ENCODE measurements at places on chromosomes 1 and 21.
A peak's percentile ranks its signal among the peaks of the same experiment; 100 is the strongest.

- peak; percentile 53 for DNase-seq
Measured at GRCh38 chr1:183859831-183860230, 54.9 kb downstream of the RGL1 start.

DNA sequence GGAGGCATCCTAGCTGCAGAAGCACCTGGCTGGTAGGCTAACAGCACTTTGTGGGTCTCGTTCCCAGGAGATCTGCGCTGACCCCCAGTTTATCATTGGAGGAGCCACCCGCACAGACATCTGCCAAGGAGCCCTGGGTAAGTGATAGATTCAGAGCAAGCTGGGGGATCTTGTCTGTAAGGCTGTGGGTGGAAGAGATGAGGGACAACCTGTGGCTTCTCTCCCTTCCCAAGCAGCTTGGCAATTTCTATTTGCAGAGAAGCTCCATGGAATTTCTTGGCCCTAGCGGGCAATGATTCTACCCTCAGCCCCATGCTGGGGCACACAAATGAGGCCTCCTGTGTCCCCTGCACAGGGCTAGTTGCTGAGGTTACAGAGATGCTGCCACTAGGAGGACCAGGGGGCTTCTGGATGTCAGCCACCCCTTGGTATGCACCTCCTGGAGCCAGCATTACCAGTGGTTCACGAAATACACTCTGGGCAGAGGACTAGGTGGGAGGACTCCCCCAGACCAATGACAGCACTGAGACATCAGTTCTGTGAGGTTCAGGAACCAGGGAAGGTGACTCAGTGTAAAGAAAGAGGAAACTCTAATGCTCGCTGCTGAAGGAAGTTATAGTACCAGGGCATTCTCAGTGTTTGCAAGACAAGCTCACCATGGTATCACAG lies 5.5 kb downstream of the CAPN2 start:
- no peak for DNase-seq

- no peak for DNase-seq
Measured at GRCh38 chr1:162372159-162373071, 4.2 kb downstream of the SPATA46 start.

- no peak for DNase-seq
Measured at GRCh38 chr1:25808481-25809244, 8.7 kb downstream of the SELENON start.

DNA sequence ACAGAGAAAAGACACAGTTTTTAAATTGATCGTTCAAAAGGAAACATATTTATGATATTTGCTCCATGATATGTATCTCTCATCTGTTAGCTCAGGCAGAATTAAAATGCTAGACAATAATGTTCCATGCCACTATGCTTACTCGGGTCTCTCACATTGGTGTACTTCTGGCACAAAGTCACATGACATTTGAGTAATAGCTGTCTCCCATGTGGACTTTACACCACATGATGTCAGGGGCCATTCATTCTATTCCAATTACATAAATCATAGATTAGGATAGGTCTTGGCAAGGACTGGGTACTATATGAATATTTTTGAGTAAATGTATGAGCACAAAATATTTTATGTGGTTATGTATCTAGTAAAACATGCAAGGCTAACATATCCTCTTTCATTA lies 648.4 kb downstream of the PLA2G4A start:
- no peak for DNase-seq

- no peak for DNase-seq
Measured at GRCh38 chr1:210800301-210800700, 333.6 kb downstream of the KCNH1 start.

DNA sequence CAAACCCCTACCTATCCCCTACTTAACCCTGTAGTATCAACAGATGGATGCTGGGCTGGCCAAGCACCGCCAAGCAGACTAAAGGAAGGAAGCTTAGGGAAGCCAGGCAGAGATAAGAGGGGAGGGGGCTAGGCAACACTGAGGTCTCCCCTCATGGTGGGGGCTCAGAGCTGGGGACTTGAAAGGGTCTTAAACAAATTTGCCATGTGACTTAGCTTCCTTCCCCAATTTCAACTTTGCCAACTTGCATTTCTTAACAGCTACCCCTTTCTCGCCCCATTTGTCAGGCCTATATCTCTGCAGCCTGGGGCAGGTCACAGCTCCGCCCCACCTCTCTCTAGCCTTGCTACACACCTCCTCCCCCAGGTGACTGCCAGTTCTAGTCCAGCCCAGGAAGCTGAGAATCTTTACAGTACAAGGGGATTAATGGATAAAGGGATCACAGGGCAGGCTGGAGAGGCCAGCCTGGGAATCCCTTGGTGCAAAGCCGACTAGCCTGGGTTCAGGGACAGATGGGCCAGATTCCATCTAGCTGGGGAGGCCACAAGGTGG lies 3.4 kb downstream of the KIF21B start:
- DNase-seq = no peak

DNA sequence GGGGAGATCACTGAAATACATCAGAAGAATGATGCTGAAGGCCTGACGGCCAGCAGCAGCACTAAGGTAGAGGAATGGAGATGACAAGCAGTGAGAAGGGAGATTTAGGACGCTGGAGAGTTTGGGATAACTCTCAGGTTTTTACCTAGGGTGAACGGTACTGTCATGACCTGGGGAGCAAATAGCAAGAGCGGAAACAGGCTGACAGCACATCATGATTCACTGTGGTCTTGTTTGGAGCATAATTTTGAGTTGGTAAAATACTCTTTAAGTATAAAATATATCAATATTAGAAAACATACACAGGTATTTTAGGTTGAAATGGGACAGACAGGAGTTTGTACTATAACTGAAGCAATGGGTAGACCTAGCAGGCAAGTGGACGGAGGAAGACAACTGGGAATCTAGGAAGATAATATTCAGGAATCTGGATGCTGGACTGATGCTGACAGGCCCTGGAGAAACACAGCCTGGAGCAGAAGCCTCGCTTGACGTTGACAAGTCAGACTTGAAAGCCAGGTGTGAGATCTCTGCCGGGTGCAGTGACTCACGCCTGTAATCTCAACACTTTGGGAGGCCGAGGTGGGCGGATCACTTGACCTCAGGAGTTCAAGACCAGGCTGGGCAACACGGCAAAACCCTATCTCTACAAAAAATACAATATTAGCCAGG lies 33.3 kb downstream of the ALG14 start:
- no peak for DNase-seq

DNA sequence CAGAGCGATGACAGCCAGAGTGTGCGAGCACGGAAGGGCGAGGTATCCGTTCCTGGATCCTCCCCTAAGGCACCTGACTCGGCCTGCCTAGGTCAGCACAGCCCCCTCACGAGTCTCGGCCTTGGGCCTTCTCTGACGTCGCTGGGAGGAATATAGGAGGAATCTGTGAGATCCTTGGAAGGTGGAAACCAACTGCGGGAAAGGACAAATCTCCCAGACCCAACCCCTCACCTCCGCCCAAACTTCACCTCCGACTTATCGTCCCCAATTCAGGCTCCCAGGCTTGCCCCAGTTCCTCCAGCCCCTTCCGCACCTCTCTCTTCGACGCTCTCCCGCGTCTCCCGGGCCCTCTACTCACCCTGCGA lies 494 bp downstream of the APH1A start:
- DNase-seq = no peak

DNA sequence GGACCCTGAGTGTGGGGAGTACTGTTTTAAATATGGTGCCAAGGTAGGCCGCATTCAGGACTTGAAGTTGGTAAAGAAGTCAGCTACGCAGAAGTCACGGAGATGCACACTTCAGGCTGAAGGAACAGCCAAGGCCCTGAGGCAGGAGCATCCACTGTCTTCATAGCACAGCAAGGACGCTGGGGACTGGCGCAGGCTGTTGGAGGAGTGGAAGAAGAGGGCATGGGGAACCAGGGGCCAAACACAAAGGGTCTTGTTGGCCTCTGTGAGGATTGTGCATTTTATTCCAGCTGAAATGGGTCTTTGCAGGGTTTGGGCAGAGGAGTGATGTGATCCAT lies 16.6 kb downstream of the DNAJC16 start:
- DNase-seq = no peak

DNA sequence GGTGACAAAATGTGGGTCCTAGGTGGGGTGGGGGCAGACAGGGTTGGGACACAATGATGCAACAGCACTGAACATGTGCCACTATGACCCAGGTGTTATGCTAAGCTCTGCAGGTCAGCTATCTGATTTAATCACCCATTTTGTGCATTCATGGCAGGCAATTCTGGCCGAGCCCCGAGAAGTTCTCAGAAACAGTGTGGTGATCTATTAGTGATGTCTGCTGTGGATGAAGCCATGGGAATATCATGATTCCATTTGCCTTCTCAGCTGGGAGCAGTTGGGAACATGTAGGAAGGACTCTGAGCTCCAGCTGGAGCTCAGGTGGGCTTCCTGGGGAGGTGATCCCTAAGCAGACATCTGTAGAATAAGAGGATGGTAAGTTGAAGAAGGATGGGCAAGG lies 194.0 kb upstream of the POU3F1 start:
- DNase-seq = no peak

DNA sequence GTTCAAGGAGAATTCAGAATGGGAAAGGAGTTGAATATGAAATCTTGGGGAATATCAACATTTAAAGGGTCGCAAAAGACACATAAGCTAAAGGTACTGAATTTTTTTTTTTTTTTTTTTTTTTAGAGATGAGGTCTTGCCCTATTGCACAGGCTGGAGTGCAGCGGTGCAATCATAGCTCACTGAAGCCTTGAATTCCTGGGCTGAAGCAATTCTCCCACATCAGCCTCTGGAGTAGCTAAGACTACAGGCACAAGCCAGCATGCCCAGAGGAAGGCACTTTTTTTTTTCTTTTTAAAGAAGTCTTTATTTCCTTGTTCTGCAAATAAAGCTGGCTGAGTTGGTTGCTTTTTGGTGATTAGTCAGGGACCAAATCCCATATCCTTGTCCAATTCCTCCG lies 44.1 kb upstream of the RAB3GAP2 start:
- DNase-seq = no peak

- no peak for DNase-seq
Measured at GRCh38 chr1:153916297-153916696, 6.5 kb downstream of the GATAD2B start.

- peak; percentile 69 for DNase-seq
Measured at GRCh38 chr21:27269644-27270043, 302.8 kb upstream of the ADAMTS5 start.

DNA sequence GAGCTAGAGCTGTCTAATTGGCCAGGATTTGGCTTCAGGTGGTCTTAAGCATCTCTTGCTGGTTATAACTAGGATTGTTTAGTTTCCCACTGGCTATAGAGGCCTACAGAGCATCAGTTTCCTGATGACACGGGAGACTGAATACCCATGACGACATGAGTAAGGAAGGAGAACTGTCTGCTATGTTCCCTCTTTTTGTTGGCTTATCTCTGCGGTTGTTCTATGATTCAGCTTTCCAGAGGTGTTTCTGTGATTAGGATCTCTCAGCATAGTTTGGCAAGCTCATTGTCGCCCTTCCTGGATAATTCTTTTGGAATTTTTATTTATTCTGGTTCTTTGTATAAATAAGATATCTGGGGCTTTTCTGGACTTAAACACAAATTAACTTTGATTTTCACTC lies 163.4 kb downstream of the OLFM3 start:
- no peak for DNase-seq

- no peak for DNase-seq
Measured at GRCh38 chr1:14598498-14599182, at the start of gene KAZN. Gene KAZN, plus strand, starts transcription at chr1:14598685.

DNA sequence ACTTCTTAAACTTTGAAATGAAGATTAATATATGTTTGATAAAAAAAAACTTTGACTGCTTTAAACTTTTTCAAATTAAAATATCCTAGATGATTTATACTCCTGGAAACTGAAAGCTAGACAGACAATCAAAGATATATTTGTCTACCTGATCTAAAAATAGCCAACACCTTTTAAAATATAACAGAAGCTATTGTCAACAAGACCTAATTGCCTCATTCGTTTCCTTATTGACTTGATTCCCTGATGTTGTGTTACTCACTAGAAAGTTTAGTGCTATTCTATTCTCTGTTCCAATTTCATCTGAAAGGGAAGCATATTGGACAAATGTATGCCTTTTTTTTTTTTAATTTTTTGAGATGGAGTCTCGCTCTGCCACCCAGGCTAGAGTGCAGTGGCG lies 445.6 kb upstream of the ADAMTS5 start:
- no peak for DNase-seq

- DNase-seq = no peak
Measured at GRCh38 chr21:22961258-22961657, 1963.0 kb downstream of the NCAM2 start.

DNA sequence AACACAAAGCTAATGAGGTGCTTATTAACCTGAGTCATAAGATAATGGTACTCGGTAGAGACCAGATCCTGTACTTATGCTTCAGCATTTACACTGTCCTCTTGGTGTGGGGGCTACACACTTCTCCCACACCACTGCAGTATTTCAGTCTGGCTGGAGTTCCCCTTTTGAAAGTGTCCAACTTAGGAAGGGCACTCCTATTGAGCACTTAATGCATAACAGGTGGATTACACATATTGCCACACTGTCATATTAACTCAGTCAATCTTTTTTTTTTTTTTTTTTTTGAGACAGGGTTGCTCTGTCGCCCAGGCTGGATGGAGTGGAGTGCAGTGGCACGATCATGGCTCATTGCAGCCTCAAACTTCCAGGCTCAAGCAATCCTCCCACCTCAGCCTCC lies 1.5 kb downstream of the GPATCH4 start:
- no peak for DNase-seq

GRCh38 chr1:171983584-171983983 lies 142.3 kb downstream of the DNM3 start:
- peak; percentile 20 for DNase-seq

DNA sequence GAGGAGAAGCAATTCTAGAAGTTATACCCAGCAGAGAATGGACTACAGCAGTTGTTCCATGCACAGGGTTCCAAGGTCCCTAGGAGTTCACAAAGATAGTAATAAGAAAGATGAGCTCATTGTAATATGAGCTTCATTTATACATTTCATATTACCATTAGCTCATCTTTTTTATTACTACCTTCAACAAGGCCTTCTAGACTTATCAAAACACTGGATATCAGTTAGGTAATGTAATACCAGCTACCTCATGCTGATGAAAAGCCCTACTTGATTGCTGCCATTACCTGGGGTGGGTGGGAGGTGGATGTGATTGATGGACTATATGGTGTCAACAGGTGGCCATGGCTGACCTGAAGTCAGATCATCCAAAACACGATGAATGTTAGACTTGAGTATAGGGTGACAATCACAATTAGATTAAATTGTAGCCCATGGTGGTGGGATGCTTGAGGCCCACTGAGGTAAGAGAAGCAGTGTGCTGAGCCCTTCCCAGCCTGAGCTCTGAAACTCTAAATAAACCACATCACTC lies 34.1 kb downstream of the SPATA46 start:
- no peak for DNase-seq

Measured in fibroblast of skin of left quadriceps (primary cell).